Stimulated activated naive CD4-positive, alpha-beta T cell treated with Interleukin-2 at 50 U/mL for 16 hours (primary cell): ENCODE measurements at places on chromosomes 2 and 18.

- no peak for DNase-seq
These were observed 32.3 kb upstream of the ACSL3 start for GRCh38 chr2:222828572-222828971.

GRCh38 chr18:26021061-26021754 lies 69.2 kb downstream of the SS18 start:
- DNase-seq: no peak

DNA sequence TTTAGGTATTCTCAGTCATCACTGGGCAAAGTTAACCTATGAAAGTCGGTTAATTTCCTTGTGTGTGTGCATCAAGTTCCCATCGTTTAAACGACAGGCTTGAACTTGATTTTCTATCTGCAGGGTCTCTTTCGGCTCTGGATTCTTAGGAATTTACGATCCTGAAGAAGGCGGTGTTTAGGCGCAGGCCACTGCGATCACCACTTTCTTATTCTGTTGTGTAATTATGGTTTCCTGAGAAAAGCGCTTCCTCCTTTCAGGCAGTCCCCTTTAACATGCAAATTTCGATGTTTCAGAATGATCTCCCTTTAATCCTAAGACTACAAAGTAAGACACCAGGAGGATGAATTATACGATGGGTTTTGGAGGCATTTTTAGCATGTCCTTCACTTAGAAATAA lies 27.9 kb upstream of the MBP start:
- DNase-seq: no peak

DNA sequence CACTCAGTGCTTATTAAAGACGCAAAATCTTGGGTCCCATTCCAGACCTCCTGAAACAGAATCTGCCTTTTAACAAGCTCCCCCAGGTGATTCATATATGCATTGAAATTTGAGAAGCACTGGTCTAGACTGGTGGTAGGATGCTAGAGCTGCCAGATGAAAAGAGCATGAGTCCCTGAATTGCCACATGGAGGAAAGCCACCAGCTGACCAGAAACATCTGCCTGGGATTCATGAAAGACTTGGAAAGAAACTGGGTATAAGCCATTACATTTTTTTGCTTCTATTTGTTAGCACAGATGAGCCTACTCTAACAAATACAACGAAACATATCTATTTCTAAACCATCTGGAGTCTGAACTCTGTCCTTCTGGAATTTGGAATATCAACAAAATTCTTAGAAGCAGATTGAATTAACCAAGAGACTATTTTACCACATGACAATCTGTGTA lies 228.9 kb downstream of the RBM43 start:
- no peak for DNase-seq

DNA sequence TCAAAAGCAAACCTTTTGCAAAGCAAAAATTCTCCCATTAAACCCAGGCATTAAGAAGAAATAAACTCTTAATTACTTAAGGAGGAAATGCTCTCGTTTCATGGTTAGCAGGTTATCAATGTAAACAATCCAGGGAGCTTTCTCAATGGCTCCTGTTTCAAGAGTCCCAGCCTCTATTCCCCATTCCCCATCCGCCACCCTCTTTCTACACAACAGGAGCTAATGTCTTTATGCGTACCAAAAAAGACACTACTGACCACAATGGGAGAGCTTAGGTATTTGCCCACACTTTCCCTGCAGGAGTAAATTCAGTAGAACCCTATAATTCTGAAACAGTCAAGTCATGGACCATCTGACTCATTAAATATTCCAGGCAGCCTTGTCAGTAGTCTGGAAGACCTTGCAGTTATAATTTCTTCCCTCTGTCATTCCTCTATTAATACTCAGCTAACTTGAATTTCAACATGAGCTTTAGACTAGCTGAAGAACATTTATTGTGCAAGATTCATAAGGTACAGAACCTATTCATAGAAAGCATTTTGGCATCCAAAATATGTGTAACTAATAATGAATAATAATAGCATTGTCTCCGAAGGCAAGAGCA lies 48.6 kb downstream of the SLC8A1 start:
- DNase-seq: no peak
